Tibial nerve (tissue), 4 donors: ENCODE measurements at places on chromosomes 6 and 20.

DNA sequence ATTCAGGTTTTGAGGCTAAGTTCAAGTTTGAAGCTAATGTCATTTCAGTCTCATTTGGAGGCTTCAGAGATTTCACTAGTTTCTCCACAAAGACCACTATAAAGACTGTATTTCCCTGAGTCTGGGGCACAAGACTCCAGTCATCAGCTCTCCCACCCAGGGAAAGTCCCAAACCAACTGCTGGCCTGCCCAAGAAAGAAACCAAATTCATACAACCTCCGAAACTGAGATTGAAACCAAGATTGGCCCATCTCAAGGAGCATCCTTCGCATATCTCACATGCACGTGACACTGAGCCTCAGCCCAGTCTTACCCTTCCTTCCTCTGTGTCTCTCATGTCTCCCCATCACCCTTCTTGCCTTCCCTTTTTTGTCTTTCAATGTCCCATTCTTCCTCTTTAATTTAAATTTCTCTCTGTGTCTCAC, 3.5 kb upstream of the LTA start:
- DNase-seq: no peak

- no peak for DNase-seq
These were observed 97.2 kb upstream of the MAP7 start for GRCh38 chr6:136647363-136647852.

DNA sequence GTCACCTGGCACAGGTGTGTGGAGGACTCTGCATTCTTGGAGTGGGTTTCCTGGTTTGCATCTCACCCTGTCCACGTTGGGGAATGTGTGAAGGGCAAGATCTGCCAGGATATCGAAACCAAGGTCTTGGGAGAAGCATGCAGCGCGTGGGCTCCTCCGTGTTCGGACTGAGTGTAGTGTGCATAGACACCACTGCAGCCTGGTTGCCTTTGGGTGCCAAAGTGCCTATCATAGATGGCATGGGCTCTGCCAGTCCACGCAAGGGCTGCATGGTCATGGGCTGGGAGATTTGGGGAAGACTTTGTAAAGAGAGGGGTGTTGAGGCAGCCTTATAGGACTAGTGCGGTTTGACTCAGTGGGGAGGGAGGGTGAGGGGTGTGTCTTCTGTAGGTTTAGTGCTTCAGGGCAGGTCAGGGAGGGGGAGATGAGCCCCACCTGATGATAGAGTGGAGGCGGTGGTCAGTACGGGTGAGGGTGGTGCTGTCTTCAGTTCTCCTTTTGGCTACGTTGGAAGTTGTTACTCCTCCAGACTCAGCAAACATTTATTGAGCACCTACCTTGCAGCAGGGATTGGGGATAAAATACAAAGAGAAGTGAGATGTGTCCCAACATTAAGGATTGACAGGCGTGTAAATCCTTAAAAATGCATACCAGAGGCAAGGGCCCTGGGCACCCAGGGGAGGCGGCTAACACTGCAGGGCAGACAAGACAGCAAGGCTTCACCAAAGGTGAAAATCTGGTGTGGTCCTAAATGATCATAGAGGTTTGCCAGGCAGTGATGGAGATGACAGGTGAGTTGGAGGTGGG, 28.3 kb downstream of the DUSP22 start:
- no peak for DNase-seq

GRCh38 chr20:5895626-5896025, 54.7 kb downstream of the TRMT6 start:
- no peak for DNase-seq

DNA sequence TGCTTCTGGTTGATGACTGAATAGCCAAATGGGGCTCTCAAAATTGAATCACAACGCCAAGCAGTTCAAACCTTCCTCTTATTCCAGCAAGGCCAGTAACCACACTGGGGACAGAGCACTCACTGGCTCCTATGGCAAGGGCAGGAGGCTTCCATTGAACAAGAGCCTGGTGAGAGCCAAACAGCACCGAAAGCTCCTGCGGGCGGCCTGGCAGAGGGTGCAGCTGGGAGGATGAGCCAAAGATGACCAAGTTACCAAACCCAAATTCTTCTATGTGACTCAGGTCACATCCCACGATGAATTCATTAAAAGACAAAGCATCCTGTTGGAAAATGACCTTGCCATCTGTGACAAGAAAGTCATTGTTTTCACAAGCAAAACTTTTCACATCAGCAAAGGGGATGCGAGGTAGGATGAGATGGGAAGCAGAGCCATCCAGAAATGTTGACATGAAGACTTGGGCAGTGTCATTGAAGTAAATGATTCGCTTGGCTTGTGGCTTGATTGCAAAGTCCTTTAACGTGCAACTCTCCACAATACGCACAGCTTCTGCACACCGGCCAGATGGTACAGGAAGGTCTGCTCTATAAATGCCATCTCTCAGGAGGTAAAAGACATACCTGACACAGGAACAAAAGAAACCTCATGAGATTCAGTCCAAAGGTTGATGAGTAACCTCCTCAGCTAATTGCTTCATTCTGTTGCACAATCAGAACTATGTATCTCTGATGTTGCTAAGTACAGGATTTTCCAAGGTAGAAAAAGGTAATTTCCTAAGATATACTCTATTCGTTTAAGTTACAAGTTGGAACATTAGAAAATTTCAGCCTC, 36.3 kb downstream of the ROS1 start:
- no peak for DNase-seq

DNA sequence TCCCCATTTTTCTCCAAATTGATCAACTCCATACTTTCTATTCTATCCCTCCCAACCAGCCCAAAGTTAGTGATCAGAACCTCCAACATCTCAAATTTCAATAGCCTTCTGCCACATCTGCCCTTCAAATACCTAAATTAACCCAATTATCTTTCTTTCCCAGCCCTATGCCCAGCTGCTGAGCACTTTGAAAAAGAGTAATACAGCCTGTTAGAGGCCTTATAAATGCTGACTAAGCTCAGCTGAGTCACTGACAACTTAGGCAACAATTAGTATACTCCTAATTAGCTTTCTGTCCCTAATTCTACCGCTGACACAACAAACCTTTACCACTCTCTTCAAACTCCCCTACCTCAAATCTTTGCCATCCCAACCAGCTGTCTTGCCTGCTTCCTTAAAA, 23.5 kb downstream of the RUNX2 start:
- DNase-seq: no peak

DNA sequence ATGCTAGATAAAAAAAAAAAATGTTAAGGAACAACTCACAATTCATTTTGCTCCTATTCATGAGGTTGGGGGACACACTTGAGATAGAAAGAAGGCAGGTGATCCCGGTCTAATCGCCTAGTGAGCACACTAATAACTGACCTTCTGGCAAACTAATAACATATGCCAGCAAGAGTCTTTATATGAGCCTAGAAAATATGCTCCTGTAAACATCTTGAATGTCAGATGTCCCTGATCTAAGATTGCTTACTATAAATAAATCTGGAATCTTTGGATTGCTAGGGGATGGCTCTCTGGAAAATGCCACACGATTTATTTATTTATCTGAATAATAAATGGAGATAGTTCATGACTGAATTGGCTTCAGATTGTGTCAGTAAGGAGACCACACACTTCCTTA, 821.9 kb downstream of the GRIK2 start:
- DNase-seq: no peak

DNA sequence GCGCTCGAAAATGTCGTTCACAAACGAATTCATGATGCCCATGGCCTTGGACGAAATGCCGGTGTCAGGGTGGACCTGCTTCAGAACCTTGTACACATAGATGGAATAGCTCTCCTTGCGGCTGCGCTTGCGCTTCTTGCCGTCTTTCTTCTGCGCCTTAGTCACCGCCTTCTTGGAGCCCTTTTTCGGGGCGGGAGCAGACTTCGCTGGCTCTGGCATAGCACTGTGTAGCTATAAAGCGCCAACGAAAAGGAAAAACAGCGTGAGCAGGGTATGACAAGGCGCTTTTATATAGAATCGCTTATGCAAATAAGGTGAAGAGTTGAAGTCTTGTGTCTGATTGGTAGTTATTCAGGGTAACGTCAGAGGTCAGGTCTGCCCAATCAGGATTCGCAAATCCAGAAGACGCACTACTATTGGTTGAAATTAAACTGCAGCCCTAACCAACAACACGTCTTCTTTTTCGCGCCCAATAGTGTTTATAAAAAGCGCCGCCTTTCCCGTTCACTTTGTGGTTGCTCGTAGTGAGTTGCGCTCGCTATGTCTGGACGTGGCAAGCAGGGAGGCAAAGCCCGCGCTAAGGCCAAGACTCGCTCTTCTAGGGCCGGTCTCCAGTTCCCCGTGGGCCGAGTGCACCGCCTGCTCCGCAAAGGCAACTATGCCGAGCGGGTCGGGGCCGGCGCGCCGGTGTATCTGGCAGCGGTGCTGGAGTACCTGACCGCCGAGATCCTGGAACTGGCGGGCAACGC, 114.8 kb upstream of the PRSS16 start:
- DNase-seq: peak; percentile 70

- DNase-seq: no peak
These were observed 5.9 kb upstream of the BCAS1 start for GRCh38 chr20:54076259-54076658.

DNA sequence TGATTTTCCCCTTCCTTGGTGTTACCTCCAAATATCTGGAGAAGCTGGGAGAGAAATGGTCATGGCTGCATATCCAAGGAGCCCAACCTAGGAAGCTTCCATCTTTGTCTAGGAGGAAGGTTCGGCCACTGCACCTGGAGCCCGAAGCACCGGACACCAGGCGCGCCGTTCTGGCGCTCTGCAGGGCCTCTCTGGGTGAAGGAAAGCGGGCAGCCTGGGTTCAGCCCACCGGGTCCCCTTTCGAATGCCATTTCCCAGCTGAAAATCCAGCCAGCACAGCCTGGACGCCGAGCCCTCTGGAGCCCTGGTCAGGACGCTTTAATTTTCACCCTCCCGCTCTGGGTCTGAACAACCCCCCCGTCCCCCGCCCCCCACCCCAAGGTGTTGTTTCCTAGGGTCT, 1.2 kb downstream of the LINC00237 start:
- DNase-seq: no peak

DNA sequence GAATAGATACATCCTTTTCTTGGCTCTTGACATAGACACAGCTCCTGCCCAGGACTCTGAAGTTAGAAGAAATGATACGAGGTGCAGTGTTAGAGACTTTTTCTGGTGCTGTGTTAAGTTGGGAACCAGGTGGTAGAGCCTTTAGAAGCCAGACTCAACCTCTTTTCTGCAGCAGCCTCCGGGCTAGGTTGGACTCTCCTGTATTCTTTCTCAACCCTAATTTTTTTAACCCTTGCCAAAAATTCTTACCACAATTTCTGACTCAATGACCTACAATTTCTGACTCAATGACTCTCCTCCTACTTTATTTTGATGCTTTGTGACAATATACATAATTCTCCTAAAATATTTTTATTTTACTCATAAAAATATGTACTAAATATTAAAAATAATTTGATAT, 127.4 kb upstream of the PRL start:
- no peak for DNase-seq

- DNase-seq: no peak
These were observed 193.3 kb downstream of the MOXD1 start for GRCh38 chr6:132207991-132208390.

DNA sequence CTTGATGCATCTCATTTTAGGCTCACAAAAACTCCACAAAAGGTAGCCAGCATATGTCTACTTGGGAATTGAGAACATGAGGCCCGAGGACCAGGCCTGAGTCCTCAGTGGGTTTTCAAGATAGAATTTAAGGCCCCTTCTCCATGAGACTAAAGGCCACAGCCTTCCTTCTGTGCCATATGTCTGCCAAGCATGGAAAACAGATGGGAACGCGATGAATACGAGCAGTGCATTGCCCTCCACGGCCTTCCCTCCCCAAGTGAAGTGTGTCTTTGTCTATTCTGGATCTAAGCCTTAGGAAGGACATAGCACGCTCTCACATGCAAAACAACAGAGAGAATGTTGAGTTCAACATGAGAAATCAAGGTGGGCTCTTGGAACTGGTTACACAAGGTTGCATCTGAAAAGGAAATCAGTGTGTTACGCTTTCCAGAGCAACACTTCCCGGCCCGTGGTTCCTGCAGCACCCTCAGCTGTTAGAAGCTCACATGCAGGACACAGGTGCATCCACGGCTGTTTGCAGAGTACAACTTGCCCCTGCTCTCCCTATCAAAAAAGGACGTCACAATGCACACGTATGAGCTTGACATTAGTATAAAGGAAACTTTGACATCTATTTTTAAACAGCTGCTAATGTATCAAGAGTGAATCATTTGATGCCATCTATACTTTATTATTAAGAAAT, 229.9 kb downstream of the NRN1 start:
- DNase-seq: no peak

GRCh38 chr6:106745197-106745770, 115.9 kb downstream of the QRSL1 start:
- no peak for DNase-seq

DNA sequence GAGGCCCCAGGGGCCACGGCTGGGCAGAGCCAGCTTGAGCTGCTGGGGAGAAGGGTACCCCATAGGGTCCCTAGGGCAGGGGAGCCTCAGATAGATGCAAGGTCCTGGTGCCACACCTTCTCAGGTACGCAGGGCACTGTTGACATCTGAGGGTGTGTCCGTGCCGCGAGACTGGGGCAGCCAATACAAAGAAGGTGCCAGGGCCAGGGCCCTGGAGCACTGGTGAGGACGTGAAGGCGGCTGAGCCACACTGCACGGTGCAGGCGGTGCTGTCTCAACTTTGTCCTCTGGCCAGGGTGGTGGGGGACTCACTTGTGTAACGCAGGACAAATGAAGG, 649 bp upstream of the LRRC73 start:
- DNase-seq: no peak

DNA sequence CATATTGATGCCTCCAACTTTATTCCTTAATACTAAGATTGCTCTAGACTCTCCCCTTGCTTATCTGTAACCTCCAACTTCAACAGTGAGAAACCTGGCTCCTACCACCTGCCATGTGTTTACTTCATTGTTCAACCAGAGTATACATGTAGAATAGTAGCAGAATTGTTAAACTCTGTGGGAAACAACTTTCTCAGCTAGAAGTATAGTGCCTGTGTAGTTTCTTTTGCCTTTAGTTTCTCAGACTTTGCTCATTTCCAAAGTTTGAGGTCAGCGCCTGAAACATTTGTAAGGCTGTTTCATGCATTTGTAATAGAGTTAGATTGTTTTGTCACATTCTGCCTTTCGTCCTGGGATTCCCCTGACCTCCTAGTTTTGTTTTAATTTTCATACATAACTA, 34.9 kb upstream of the HECA start:
- no peak for DNase-seq

- no peak for DNase-seq
These were observed 21.0 kb upstream of the STX16 start for GRCh38 chr20:58630063-58630462.

DNA sequence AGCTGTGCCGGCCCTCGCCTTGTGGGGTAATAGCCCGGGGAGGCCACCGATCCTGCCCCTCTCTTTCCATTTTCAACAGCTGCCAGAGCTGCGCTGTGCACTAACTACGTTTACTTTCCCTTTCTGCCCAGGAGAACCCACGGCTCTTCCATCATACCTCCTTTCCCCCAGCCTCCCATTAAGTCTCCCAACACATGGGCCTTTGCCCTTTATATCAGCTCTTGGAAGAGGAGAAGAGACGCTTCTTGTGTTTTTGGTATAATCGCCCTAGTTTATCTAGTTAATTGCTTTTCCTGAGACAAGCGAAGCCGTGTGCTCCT, 637 bp downstream of the UBR2 start:
- DNase-seq: no peak
